AG20443 (cell line): ENCODE measurements at places on chromosomes 12 and 14.

- no peak for DNase-seq
Measured at GRCh38 chr14:103712633-103713247, 2.5 kb downstream of the XRCC3 start.

- no peak for DNase-seq
Measured at GRCh38 chr14:105993814-105994213, 467.4 kb downstream of the TMEM121 start.

GRCh38 chr14:101054671-101055070 lies 151.1 kb upstream of the RTL1 start:
- no peak for DNase-seq

- DNase-seq: no peak
Measured at GRCh38 chr12:41051954-41052353, 136.2 kb upstream of the PDZRN4 start.

GRCh38 chr14:35268946-35269345 lies 23.2 kb upstream of the PSMA6 start:
- no peak for DNase-seq

DNA sequence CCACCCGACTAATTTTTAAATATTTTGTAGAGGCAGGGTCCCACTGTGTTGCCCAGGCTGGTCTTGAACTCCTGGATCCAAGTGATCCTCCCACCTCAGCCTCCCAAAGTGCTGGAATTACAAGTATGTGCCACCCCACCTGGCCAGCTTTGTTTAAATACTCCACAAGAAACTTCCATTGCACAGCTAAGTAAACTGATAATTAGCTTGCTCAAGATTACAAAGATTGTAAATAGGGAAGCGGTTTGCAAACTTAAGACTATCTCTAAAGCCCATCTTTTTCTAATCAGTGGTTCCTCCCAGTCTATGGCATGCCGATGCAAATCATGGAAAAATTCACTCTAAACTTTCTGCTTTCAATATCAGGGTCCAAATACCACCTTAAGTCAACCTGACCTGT lies 9.7 kb downstream of the SLC7A8 start:
- no peak for DNase-seq

- no peak for DNase-seq
Measured at GRCh38 chr14:56720703-56721460, 89.4 kb downstream of the OTX2 start.

DNA sequence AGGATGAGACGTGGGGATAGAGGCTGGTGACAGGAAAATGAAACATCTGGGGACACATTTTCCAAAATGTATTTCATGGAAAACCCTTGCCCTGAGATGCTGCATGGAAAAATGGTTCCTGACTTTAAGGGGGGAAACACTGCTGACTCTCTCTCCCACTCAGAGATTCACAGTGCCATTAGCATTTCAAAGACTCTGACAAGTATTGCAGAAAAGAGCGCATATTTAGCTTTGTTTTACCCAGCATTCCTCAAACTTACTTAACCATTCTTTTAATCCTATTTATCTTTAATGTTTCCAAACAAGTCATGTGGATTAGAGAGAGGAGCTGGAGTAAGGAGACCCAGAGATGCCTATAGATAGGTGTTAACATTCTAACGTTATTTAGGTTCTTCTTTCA lies 141.8 kb upstream of the DYRK2 start:
- DNase-seq: no peak

GRCh38 chr14:95228240-95228639 lies 70.9 kb upstream of the DICER1 start:
- DNase-seq: no peak

- peak; percentile 20 for DNase-seq
Measured at GRCh38 chr12:27965966-27966365, 6.6 kb downstream of the PTHLH start.

- no peak for DNase-seq
Measured at GRCh38 chr14:73768107-73768506, 53.9 kb upstream of the PNMA1 start.

DNA sequence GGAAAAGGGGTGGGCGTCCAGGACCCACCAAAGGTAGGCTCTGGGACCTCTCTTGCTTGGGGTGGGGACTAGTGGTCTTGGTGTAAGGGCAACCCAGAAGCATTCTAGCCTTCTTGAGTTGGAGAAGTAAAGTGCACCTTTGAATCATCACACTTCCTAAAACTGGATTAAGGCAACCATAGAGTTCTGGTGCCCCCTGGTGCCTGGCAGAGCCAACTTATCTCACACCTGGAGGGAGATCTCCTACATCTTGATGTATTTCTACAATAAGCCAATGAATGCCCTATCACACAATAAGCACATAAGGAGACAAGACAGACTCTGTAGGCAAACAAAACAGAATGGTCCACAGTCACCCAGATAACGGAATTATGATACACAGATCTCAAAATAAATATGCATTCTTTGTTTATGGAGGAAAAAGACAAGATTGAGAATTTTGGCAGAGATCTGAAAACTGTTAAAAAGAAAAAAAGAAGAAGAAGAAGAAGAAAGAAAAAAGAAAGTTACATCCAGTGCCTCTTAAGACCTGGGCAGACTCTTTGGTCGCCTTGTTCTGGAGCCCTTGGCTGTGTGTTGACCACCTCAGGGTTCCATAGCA lies 95.9 kb upstream of the PPP2R5C start:
- DNase-seq: peak; percentile 34
